ENCODE measurements at places on chromosomes 2 and 18.

GRCh38 chr2:189350540-189351209 lies 90.6 kb upstream of the WDR75 start:
- DNase-seq: no peak

DNA sequence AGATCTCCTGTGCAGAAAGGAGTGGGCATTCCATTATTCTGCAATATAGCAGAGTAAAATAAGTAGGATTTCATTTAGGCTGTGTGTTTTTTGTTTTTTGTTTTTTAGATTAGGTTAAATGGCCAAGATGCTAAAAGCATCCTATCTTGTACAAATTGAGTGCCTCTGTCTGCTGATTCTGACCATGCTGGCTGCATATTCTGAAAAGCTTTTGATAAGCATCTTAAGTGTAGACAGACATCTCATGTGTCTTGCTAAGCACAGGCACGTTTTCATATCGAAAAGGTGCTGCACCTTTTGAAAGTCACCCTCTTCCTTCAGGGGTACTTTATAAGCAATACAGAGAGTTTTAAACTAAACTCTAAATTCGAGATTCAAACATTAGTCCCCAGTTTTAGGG lies 74.0 kb upstream of the BCL11A start:
- no peak for DNase-seq

- no peak for DNase-seq
These were observed 38.9 kb downstream of the KDM3A start for GRCh38 chr2:86480105-86480504.

DNA sequence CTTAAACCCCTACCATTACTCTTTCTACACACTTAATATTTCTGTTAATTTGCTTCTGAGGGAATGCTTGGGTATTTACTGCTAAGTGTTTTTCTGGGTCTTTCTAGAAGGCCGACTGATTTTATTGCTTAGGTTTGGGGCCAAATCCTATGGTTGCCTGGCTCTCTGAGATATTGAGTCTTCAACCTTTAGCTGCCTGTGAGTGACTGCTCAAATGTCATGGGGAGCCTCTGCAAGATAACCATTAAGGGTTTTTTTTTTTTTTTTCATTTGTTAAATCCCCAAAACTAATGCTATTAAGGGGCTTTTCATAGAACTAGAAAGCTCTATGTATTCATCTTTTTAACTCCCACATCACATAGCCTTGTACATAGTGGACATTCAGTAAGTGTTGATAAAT lies 5.0 kb downstream of the OSBPL6 start:
- no peak for DNase-seq

GRCh38 chr2:142981069-142981378 lies 103.6 kb downstream of the KYNU start:
- DNase-seq: no peak

- DNase-seq: no peak
These were observed 77.0 kb downstream of the RAD51AP2 start for GRCh38 chr2:17441055-17441771.

DNA sequence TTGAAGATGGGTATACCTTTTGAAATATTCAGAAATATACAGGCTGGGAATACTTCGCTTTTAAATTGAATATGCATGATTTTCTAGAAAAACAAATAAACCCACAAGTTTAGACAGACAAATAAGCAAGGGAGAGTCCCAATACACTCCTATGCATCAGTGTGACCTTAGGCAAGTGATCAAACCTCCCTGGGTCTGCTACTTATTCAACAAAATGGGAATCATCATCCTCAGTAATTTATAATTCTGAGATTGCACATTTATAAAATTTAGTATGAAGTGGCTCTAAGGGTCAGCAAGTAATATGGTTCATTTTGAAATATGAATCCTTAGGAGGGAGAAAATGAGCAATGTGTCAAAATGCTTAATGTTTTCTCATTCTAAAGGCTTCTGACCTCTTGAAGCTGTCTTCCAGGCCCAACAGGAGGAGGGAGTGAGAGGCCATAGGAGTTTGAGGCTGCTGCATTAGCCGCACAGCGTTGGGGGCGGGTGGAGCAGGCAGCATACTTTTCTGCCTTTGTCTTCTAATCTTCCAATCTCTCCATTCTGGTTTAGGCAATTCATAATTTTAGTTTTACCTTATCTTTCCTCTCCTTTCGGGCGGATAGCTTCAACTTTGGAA lies 155.1 kb downstream of the TRIB2 start:
- no peak for DNase-seq

- no peak for DNase-seq
These were observed 79.3 kb upstream of the POU3F3 start for GRCh38 chr2:104774631-104775030.

GRCh38 chr18:31430554-31430953 lies 17.0 kb upstream of the DSG3 start:
- no peak for DNase-seq

- peak; percentile 34 for DNase-seq
These were observed 27.0 kb downstream of the TMEM200C start for GRCh38 chr18:5868218-5868854.

- no peak for DNase-seq
These were observed 206.4 kb upstream of the ARL4C start for GRCh38 chr2:234703258-234703657.

- DNase-seq: no peak
These were observed 74.3 kb downstream of the RHOB start for GRCh38 chr2:20521193-20521592.

DNA sequence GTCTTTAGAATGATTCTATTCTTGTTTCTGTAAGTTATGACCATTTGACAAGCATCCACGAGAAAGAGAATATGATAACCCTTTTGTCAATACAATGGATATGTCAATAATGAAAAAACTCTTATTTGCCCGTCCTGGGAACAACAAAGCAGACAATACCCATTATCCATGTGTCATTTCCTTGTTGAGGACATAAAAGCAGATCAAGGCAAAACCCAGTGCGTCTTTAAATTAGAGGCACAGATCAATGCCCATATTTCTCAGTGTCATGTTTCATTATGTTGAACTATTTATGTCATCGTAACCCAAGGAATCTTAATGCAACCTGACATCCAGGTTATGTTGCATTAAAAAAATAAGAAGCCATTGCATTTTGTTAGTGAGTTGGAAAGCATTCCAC lies 365.0 kb upstream of the CELF4 start:
- DNase-seq: no peak

DNA sequence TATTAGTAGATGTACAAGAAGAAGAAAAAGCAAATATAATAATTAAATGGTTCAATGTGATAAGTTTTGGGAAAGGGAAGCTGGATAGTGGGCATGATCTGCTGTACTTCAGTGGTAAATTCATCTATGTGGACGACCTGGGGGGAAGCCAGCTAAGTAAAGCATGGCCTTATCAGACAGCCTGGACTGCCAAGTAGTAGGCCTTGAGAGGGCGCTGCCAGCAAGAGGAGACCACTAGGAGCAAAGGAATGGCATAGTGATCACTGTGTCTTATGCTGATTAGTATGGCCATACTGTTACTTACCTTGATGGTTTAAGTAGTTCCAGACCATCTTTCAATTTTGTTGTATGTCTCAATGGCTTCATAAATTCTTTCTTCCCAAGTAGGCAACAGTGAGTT lies 287.6 kb downstream of the SETBP1 start:
- DNase-seq: no peak

- DNase-seq: no peak
These were observed 65.8 kb downstream of the ETAA1 start for GRCh38 chr2:67462738-67463496.

GRCh38 chr2:186593523-186593922 lies 3.7 kb downstream of the ITGAV start:
- no peak for DNase-seq

- DNase-seq: no peak
These were observed 11.7 kb upstream of the WIPF1 start for GRCh38 chr2:174609261-174609660.

GRCh38 chr2:225270861-225271260 lies 128.6 kb upstream of the NYAP2 start:
- peak; percentile 27 for DNase-seq

DNA sequence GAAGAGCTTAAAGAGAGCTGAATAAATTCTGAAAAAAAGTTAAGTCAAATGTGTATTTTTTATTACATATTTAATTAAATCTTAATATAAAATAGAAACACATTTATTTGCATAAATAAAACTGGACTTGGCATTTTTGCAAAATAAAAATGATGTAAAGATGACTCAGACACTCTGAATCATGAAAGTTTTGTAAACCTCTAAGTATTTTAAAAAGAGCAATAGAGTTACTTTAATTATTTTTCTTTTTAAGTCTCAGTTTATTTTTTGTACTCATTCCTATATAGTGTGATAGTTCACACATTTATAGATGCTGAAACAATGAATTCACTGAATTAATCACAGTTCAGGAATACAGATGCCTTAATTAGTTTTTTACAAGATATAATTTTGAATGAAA lies 109.9 kb upstream of the DTNA start:
- DNase-seq: no peak

DNA sequence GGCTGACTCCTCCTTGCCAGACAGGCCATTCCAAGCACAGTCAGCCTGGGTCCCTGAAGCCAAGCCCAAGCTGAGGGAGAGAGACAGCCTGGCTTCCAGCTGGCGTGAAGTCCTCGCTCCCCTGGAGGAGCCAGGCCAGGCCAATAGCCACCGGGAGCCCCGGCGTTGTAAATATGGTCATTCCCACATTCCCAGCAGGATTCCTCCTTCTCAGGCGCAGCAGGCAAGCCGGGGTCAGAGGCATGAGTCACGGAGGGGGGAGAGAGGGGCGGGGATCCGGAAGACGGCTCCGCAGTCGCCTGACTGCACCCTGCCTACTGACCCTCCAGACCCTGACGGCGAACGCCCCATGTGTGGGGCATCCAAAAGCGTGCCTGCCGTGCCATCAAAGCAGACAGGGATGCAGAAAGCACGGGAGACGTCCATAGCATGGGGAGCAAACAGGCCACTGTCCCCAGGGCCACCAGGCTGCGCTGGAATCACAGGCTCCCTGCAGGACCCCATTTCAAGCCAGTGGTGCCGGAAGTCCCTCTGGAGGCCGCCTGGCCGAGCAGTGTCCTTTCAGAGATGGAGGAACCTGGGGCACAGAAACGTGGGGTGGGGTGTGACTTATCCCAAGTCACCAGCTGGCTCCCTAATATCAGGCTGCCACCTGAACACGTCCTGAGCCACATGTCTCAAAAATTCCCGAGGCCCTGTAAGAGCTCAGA lies 48.2 kb downstream of the TWIST2 start:
- peak; percentile 86 for DNase-seq

DNA sequence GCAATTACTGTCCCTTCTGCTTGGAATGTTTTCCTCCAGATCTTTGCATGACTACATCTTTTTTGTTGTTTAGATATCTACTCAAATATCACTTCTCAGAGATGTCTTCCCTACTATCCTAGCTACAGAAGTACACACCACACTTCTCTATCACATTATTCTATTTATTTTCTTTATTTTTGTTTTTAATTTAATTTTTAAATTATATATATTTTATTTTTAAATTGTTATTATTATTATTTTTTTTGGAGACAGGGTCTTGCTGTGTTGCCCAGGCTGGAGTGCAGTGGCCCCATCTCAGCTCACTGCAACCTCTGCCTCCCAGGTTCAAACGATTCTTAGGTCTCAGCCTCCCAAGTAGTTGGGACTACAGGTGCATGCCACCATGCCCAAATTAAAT lies 106.7 kb downstream of the TAF4B start:
- no peak for DNase-seq

GRCh38 chr2:144703852-144704708 lies 184.2 kb upstream of the ZEB2 start:
- DNase-seq: peak; percentile 22

DNA sequence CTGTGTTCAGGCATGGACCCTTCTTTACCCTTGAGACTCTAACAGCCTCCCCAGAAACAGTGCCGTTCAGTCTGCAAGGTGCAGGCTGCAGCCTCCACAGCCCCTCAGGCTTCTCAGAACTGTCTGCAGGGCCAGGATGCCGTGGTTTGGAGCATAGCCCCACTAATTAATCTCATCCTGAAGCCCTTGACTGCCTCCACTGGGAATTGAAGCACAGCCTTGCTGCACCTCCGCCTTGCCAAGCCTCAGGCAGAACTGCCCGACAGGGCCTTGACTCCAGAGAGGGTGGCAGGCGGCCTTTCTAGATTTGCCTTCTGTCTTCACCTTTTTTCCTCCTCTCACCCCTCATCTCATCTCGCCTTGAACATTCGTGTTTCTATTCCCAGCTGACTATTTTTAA lies 119.8 kb downstream of the NRP2 start:
- DNase-seq: no peak

DNA sequence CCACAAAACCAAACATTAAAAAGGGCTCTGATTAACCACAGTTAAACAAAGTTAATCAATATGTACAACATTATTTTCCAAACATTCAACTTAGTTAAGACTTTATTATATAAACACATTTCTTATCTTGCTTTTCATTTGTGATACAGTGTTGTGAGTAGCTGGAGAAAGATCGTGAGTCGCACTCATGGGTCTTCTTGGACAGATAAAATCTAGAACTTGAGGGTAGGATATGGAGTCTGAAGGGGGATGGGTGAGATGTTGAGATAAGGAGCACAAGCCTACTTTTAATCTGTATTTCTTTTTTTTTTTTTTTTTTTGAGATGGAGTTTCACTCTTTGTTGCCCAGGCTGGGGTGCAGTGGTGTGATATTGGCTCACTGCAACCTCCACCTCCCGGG lies 22.6 kb upstream of the TMEM214 start:
- DNase-seq: no peak

GRCh38 chr2:237486334-237486818 lies 675 bp upstream of the MLPH start:
- no peak for DNase-seq

- DNase-seq: no peak
These were observed 149.4 kb upstream of the SMAD2 start for GRCh38 chr18:48079885-48080284.

- no peak for DNase-seq
These were observed 40.6 kb downstream of the HDHD2 start for GRCh38 chr18:47109720-47110119.

DNA sequence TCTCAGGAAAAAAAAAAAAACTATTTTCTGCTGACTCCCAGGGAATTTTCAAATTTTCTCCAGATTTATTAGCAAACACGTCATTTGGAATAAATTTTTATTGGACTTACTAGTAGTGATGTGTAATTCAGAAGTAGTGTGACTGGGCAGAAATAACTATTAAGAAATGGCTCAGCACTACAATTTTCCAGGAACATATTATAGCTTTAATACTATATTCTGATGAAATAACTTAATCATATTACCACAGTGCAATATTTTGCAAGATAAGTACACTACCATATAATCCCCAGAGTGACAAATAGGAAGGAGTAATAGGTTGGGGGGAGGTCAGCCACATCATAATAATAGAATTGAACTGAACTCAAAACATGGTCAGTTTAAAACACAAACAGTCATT lies 19.7 kb upstream of the TNFAIP6 start:
- no peak for DNase-seq

GRCh38 chr2:239538357-239539052 lies 137.7 kb upstream of the HDAC4 start:
- no peak for DNase-seq

- no peak for DNase-seq
These were observed 12.4 kb downstream of the SH2D6 start for GRCh38 chr2:85430752-85431569.

Measured in HTR-8/SVneo (cell line).